ENCODE measurements at places on chromosomes 3 and 15.

DNA sequence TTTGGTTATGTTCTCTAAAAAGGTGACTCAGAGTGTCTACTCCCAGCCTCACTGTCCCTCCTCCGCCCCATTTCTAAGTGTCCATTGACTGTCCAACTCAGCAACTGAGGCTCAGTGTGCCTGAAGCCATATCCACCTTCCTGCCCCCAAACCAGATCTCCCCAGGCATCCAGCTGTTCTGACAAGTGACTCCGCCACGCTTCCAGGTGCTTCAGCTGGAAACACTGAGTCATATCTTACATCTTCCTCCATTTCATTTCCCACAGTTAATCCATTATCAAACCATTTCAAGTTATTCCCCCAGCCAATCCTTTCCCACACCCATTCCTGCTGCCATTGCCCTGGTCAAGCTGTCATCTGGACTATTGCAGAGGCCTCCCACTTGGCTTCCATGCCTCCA, 17.1 kb downstream of the MAGEF1 start:
- no peak for DNase-seq

GRCh38 chr3:9791790-9792404, 376 bp downstream of the TADA3 start:
- no peak for DNase-seq

GRCh38 chr15:93027413-93027812, 61.6 kb downstream of the RGMA start:
- no peak for DNase-seq

GRCh38 chr15:50624616-50625168, 61.9 kb downstream of the TRPM7 start:
- no peak for DNase-seq

DNA sequence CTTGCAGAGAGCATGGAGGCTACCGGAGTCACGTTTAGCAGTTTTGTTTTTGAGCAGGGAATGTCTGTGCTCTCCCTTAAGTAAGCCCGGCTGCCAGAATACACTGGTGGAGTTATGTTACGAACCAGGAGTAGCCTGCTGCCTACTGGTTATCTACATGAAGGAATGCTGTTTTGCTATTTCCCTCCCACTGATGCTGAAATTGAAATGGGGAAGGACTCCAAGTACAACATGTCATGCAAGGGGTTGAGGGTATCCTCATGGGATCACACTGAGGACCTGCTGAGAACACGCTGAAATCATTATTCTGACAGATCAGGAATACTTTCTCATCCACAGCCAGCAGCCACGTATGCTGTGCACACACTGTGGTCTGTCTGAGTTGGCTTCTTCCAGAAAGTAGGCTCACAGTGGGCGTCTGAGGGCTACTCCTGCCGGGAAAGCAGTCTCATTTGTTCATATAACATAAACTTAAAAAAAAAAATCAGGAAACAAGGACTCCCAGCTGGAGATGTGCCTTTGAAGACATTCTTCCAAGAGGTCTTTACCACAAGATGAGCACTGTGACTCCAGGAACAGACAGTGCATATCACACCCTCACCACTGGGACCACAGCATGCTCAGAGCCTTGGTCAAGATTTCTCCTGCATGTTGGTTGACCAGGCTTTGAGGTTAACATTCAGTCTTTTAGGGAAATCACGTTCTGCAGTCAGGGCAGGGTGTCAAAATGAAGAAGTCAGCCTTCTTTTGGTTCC, 300.4 kb upstream of the RASGRP1 start:
- no peak for DNase-seq

DNA sequence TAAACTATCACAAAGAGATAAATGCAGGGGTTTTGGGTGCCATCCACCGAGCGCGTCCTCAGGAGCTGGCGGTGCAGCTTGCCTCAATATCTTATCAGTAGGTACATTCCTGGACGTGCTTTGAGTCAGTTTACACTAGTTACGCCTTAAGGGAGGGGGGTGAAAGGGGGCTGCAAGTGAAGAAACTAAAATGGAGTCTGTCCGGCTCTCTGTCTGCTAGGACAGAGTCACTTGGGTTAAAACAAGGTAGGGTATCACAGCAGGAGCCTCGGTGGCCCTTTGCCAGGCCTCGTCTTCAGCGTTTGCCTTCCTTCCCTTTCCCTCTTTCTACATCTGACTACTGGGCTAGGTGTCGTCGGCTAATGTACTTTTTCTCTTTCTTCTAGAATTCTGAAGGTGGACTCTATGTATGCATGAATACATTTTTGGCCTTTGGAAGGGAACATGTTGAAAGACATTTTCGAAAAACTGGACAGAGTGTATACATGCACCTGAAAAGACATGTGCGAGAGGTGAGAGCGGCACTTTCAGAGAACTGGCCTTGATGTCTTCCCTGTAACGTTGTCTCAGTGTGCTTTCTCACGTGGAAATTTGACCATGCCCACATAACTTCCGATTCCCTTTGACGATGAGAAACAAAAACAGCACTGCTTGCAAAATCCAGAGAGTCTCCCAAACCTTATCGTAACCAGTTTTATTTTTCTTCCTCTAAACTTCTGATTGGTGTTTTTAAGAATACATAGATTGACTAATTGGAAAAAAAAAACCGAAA, 28.8 kb downstream of the USP13 start:
- no peak for DNase-seq

- DNase-seq, result no peak
Measured at GRCh38 chr3:121698476-121698875, 37.8 kb upstream of the HCLS1 start.

DNA sequence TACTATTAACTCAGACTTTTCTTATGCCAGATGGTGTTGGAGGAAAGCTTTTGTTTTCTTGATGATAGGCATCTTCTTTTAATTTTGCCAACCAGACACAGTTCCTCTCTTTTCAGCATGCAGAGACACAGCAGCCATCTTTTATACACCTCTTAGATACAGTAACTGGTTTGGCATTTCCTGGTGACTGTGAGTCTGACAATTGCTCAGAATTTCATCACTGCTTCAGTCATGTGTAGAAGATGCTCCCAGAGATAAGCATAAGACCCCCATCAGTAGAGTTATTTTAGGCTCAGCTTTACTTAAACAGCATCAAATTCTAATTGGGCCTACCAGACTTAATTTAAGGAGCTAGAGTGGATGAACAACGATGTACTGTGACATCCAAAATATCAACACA, 779.0 kb downstream of the SQOR start:
- DNase-seq, result no peak

DNA sequence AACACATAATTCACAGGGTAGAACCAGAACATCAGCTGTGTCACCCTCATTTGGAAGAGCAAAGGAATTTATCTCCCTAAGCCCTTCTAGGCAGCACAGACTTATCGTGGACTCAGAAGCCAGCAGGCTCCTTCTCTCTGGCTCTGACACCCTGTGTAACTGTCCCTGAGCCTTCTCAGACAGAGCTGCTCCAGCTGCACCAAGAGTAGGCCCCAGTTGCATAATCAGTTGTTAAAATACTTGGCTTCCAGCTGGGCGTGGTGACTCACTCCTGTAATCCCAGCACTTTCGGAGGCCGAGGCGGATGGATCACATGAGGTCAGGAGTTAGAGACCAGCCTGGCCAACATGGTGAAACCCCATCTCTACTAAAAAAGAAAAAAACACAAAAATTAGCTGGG, 49.4 kb upstream of the ACVR2B start:
- no peak for DNase-seq

- no peak for DNase-seq
Measured at GRCh38 chr15:29612096-29612495, 210.2 kb downstream of the TJP1 start.

- no peak for DNase-seq
Measured at GRCh38 chr3:38510631-38511030, 14.5 kb downstream of the EXOG start.

DNA sequence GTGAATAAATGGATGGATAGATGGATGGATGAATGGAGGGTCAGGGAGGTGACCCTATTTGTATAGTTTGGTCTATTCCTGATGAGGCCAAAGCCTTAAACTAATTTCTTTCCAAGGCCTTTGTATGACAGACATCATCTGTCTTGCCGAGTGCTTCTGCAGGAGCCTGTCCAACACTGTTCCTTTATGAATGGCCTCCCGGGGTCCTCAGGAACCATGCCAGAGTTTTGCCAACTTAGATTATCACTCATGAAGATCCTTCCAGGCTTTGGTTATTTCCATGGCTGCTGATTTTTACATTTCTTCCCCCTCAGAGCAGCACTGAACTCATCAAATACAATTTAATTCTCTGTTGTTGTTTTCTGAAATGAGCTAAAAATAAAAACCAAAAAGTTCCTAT, 133.0 kb upstream of the SOX2 start:
- no peak for DNase-seq

DNA sequence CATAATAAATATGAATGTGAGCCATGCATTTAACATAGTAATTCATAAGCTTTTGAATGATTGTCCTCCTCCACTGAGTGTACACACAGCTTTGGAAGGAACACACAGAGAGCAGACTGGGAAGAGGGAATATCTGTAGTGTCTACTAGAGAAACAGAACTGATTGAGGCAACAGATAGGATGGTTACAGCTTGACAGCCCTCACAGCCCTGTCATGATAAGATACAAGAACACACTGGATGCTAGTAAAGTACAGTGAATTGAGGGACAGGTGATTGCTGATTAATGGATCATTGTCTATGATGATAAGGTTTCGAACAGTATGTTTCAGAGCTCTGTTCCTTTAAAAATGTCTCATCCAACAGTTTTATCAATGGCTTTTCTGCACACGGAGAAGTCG, 383.4 kb upstream of the GBE1 start:
- DNase-seq, result no peak

GRCh38 chr3:112012205-112012992, 13.7 kb downstream of the TAGLN3 start:
- no peak for DNase-seq

- DNase-seq, result no peak
Measured at GRCh38 chr3:52153389-52154096, 680 bp downstream of the POC1A start.

- no peak for DNase-seq
Measured at GRCh38 chr3:23404246-23404645, 201.1 kb downstream of the UBE2E2 start.

- DNase-seq, result no peak
Measured at GRCh38 chr3:193851941-193852674, 259.1 kb downstream of the OPA1 start.

DNA sequence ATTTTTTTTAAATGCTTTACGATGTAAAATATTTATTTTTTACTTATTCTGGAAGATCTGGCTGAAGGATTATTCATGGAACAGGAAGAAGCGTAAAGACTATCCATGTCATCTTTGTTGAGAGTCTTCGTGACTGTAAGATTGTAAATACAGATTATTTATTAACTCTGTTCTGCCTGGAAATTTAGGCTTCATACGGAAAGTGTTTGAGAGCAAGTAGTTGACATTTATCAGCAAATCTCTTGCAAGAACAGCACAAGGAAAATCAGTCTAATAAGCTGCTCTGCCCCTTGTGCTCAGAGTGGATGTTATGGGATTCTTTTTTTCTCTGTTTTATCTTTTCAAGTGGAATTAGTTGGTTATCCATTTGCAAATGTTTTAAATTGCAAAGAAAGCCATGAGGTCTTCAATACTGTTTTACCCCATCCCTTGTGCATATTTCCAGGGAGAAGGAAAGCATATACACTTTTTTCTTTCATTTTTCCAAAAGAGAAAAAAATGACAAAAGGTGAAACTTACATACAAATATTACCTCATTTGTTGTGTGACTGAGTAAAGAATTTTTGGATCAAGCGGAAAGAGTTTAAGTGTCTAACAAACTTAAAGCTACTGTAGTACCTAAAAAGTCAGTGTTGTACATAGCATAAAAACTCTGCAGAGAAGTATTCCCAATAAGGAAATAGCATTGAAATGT, 15.6 kb downstream of the THBS1 start:
- DNase-seq, result no peak

DNA sequence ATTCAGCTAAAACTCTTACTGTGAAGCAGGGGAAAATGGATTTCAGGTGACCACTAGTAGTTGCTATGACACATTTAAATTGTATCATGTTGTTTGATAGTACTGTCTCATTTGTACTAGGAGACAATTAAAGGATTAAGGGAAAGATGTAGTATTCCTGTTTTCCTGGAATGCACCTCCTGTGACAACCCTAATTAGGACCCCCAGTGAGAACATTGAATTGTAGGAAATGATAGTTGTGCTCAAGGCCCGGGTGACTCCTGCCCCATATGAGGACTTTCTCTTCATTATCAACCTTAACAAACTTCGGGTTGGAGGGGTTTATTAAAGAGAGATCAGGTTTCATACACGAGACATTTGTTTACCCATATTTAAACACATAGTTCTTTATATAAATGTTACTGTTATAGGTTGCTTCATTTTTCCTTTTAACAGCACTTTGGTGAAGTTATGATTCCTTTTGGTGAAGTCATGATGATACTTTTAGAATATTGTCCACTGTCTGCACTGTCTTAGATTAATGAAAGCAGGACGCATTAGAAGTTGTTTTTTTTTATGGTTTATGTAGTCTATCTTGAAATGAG, 392.6 kb upstream of the NAALADL2 start:
- DNase-seq, result no peak

GRCh38 chr3:180282386-180282785, 245.6 kb upstream of the PEX5L start:
- no peak for DNase-seq

DNA sequence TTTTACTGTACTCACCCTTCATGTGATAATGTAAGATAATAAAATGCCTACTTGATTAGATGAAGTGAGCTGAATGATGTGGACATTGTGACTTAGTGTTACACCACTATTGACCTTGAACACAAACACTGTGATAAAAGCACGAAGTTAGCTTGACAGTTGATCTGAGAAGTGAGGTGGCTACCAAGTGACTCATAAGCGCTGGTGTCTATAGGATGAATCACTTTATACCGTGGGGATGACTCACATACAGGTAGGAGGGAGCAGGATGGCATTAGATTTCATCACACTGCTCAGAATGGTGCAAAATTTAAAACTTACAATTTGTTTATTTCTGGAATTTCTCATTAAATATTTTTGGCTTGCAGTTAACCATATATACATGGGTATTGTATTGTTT, 174.7 kb upstream of the CNTN3 start:
- DNase-seq, result no peak

DNA sequence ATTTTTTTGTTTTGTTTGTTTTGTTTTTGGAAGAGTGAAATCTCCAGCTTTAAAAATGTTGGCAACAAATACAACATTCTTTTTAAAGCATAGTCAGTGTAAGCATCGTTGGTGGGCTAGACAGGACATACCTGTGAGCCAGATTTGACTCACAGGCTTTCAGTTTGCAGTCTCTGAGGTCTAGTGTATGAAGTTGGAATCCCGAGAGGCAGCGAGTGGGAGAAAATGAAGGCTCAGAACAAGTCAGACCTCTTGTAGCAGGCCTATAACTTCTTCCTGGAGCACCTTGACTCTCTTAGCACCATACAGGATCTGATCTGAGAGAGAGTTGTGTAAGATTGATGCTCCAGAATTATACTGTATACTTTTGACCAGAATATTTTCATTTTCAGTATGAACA, 60.2 kb downstream of the CNTN4 start:
- no peak for DNase-seq

GRCh38 chr3:196012941-196013476, 68.9 kb downstream of the TFRC start:
- DNase-seq, result no peak

DNA sequence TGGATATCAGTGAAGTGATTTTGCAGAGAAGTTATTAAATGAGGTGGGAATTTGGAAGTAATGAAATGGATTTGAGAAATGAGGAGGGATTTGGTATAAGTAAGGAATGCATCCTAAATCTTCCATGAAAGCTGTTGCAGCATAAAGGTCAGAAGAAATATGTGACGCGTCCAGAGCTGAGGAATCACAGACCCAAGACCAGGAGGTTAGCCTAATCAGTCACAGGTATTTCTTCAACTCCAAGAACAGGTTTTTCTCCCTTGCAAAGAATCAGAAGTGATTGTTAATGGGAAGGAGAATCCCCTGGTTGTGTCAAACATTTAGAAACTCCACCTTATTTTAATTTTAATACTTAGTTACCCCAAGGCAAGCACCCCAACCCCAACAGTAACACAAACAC, 253.2 kb downstream of the MEX3B start:
- DNase-seq, result no peak

Data from stimulated activated CD8-positive, alpha-beta memory T cell treated with anti-CD3 and anti-CD28 coated beads, Interleukin-7, amount 100 ng/mL, for 48 hours (primary cell).